Fibroblast of skin of left quadriceps (primary cell): ENCODE measurements at places on chromosomes 7 and 10.

- no peak for DNase-seq
These were observed 256.4 kb downstream of the GATA3 start for GRCh38 chr10:8310930-8311329.

- no peak for DNase-seq
These were observed 58.7 kb downstream of the C10orf120 start for GRCh38 chr10:122640921-122641320.

DNA sequence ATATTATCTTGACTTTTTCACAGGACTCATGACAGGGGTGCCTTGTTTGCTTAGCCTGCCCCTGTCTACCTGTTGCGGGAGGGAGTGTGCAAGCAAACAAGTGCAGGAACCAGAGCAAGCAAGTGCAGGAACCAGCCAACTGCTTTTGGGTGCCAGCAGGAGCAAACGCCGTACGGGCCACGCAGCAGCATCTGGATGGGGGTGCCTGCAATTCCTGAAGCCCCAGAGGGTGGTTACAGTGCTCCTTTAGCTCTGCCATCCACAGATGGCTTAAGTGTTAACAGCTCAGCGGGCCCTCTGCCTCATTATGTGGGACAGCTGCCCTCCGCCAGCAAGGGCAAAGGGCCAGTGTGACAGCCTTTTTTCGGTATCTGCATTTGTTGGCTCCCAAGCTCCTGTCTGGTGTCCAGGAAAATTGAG is 83.5 kb downstream of the MICU1 start:
- DNase-seq, result no peak

GRCh38 chr10:101303087-101303703 is 50.8 kb upstream of the BTRC start:
- no peak for DNase-seq

DNA sequence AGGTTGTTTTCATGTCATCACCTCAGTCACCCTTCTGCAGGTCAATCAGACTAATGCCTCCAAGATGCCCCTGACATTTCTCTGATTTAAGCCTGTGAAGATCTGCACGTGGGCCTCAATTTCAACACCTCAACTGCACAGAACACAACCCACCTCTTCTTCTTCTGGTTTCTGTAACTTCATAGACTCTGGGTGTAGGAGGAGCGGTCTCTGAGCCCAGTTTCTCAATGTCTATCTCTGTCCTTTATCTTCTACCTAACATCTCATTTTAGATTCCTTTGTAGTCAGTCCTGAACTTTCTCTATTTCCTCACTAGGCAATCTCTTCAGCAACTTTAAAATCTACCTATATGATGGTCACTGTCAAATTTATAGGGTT is 85.6 kb downstream of the PRKCQ start:
- no peak for DNase-seq

DNA sequence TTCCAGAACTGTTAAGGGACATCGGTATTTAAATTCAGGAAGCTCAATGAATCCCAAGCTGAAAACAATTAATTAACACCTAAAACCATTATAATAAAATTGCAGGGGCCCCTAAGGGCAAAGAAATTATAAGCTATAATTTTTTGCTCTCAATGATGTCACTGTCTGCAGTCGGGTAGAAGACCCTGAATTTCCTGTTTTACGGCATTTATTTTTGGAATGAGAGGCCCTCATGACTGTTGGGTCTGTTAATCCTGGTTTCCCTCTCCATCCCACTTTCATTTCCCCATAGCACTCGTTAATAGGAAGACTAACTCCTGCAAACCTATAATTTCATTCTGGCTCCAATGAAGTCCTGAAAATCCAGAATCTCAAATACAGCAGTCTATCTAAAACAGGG is 25.8 kb upstream of the GPR37 start:
- DNase-seq, result no peak

DNA sequence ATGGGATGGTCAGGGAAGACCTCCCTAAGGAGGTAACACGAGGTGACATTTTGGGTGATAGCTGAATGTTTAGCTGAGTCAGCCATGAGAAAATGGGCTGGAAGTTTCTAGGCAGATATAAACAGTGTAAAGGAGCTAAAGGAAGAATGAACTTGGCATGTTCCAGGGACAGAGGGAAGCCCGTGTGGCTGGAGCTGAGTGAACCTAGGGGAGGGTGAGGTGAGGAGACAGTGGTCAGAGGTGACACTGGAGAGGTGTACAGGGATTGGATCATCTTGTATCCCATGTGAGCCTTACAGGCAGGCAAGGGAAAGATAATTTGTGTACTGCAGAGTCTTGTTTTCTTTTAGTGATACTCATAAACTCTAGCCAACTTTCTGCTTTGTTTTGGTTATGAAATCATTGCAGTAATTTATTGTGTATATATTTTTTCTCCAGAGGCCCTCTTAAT is 1.8 kb downstream of the STARD3NL start:
- DNase-seq, result no peak

DNA sequence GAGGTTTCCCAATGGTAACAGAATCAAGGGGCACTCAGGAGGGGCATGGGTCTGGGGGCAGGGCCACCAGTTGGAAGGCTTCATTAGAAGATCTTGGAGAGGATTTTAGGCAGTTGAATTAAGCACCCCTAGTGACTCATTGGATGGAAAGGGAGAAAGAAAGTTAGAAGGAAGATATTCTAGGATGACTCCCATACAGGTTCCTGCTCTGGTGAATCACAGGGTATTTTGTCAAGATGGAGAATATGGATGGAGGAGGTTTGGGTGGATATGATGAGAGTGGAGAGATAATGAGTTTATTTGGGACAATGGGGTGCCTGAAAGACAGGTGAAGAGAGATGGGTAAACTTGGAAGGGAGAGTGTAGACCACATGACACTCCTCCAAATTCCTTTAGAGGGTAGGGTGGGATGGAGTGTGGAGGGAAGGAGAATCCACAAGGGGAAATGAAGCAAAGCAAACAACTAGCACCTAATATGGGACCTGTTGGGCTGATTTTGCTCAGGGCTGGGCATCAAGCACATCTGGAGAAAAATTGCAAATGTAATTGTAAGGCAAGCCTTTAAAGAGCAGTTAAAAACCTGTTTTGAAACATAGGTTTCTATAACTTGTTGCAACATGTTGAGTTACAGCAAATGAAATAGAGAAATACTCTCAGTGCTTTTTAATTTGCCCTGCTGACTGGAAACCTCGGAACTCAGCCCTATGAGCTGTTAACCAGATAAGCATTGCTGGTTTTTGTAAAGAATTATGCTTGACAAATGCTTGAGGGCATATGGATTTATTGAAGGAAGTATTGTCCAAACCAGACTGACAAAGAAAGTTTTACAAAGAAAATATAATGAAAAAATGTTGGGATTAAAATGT is 2.9 kb upstream of the ENTPD7 start:
- DNase-seq, result no peak

DNA sequence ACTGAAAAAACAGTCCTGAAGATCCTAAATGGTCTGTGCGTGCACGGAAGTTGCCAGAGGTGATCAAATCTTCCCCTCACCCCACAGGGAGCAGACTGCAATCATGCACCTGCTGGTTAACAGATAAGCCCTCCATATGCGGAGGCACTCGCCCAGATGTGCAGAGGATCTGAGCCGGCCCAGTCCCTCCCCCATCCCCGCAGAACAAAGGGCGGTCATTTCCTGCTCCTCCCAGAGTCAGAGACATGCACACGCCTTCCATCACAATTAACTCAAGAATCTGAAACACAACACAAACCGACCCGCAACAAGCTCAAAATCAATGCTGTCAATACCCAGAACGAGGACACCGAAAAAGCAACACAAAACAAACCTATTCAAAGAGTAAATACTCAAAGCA is 24.2 kb downstream of the CRTAC1 start:
- no peak for DNase-seq

DNA sequence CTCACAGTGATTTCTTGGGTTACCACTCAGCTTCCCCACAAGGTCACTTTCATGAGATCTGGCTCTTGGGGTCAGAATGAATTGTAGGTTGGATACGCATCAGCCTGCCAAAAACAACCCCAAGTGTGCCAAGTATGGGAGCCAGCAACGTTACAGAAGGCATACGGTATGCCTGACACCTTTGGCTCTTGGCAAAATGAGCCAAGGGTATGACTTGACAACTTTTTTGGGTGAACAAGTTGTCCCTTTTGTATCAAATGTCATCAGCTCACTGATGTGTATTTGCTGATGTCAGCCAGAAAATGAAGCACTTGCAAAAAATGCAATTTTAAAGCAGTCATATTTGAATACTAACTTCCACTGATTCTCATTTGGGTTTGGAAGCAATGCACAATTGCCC is 168.4 kb downstream of the CACNB2 start:
- no peak for DNase-seq

GRCh38 chr7:1787681-1788235 is 117.7 kb downstream of the ELFN1 start:
- DNase-seq, result no peak

DNA sequence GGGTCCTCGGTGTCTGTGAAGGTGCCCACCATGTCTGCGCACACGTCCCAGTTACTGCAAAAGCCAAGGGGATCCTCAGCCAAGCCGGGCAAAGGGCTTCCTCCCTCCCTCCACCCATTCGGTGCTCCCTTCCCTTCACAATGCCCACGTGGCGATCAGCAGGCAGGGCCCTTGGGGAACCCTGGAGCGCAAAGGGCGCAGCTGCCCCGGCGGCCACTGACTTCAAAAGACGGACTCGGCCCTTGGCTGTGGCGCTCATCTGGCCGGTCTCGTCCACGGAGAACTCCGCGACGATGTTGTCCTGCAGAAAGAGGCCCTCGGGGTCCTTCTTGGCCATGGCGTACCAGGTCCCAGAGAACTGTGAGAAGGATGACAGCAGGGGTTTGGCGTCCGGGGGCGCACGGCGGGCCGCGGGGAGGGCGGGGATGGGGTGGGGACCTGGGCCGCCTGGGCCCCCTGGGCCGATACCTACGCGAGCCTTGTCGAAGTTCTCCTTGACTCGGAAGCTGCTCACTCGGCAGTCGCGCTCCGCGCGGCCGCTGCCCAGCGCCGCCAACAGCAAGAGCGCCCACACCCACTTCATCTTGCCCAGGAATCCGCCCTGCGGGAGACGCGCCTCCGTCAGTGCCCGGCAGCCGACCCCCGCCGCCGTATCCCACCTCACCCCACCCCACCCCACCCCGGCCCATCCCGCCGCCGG is 439 bp downstream of the RBP4 start:
- DNase-seq, result no peak

DNA sequence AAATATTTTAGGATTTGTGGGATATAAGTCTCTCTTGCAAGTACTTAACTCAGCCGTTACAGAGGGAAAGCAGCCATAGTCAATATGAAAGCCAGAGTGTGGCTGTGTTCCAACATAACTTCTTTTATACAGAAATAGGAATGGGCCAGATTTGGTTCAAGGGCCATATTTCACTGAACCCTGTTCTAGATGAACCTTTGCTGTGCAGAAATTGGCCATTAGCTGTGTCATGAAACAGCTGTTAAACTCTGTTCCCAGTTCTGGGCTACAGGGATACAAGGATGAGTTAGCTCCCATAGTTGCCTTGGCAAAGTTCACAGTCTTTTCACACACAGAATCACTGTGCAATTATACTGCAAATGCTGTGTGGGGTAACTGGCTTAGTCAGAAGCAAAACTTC is 213.9 kb upstream of the LRRN3 start:
- DNase-seq, result no peak

DNA sequence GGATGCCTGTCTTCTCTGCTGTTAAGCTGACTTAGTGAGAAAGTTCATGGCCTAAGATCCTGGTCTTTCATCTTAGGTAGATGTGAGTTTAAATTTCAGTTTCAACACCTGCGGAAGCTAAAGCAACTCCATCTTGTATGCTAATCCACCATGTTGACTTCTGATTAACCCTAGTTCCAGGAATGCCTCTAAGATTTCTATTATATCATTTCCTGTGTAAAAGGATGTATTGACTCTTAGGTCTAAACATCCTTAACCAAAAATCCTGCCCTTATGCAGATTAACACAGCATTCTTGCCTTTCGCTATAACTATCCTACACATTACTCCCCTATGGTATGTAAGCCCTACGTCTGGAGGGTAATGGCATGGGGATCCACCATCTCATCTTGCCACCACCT is 94.4 kb upstream of the CCDC6 start:
- DNase-seq, result no peak

GRCh38 chr7:140230861-140231770 is 54.3 kb upstream of the KDM7A start:
- DNase-seq, result peak; percentile 11

- DNase-seq, result no peak
These were observed 787 bp upstream of the PLEKHA1 start for GRCh38 chr10:122373721-122374120.

GRCh38 chr10:99964791-99965190 is 45.0 kb downstream of the DNMBP start:
- no peak for DNase-seq
